ENCODE measurements at places on chromosomes 3 and 15. TPM values are rescaled to one million over a fixed set of nuclear protein-coding genes. Genes with fewer than 3 reads are reported as not detected.

- DNase-seq = no peak
Observed at GRCh38 chr15:38182900-38183299, 69.7 kb upstream of the SPRED1 start.

- DNase-seq = no peak
Observed at GRCh38 chr3:196603683-196604082, 35.2 kb downstream of the FBXO45 start.

DNA sequence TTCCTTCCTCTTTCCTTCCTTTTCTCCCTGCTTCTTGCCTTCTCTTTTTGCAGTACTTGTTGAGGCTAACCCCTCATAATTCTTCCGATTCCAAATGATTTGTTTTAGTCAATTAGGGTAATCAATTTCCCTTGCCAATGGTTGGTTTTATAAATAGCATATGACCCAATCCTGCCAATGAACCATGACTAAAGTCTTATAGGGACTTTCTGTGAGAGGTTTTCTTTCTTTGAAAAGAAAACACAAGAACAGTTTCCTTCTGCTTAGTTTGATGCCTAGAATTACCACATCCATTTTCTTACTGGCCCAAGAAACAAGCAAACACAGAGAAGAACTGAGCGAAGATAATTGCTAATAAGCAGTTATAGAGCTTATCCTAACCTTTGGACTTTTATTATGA, 292.5 kb upstream of the SATB1 start:
- no peak for DNase-seq

- DNase-seq = no peak
Observed at GRCh38 chr3:37256447-37256846, 82.1 kb upstream of the LRRFIP2 start.

GRCh38 chr3:172739462-172739861, 11.1 kb upstream of the ECT2 start:
- DNase-seq = no peak

DNA sequence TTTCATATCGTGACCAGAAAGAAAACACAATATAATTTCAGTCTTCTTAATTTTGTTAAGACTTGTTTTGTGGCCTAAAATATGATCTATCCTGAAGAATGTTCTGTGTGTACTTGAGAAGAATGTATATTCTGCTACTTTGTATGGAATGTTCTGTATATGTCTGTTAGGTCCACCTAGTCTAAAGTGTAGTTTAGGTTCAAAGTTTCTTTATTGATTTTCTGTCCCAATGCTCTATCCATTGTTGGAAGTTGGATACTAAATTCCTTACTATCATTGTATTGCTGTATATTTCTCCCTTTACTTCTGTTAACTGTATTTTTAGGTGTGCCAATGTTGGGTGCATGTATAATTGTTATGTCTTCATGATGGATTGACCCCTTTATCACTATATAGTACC, 21.2 kb downstream of the OR5AC2 start:
- no peak for DNase-seq

GRCh38 chr3:186691676-186692075, 25.5 kb upstream of the KNG1 start:
- DNase-seq = no peak

- no peak for DNase-seq
Observed at GRCh38 chr3:117921411-117921810, 1113.2 kb downstream of the IGSF11 start.

DNA sequence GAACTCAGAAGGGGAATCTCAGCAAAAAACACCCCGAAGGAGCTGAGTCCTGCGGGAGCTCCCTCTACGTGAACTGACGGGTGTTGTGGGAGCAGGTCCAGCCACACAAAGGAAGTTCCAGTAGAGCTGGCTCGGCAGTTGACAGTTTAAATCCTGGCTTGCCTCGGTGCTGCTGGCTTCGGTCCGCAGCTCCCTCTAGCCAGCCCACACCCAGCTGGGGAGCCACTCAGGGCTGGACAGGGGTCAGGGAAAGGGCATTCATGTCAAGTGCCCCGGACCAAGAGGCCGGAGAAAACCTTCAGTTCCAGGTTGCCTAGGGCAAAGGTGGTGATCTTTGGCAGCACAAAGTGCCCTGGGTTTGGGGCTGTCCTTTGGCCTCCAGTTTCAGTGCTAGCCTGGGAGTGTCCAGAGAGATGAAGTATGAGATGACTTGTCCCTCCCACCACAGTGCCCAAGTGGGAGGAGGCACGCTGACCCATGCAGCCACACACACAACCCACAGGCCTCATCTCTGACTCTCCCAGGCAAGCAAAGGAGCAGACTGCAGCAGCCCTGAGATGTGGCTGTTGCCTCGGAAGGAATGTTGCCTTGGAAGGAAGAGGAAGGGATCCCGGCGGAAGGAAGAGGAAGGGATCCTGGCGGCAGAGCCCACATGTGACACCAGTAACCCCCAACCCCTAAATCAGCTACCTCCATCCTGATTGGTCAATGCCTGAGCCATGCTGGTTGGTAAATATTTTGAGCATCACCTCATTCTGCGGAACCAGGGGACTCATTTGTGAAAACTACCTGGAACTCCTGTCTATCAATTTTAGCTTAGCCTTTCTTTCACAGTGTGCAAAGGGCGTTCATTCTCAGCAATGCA, 13.9 kb upstream of the ANPEP start:
- DNase-seq = no peak

DNA sequence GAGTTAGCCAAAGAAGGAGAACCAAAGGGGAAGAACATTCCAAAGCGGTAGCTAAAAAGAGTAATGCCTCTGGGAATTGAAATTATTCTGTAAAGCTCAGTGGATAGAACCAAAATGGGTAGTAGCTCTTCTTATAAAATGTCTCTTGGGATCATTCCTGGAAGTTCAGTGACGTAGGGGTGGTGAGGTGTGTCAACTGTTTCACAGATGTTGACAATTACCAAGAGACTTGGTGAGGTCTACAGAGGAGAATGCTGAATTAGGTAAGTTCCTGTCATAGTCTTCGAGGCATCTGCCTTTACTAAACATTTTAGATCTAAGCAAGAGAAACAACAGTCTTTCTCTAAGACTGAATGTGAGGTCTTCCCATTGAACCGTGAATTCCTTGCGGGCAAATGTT, 67.8 kb downstream of the TPRG1 start:
- DNase-seq = no peak

Gene CCRL2
- total RNA-seq = 15.8 TPM

DNA sequence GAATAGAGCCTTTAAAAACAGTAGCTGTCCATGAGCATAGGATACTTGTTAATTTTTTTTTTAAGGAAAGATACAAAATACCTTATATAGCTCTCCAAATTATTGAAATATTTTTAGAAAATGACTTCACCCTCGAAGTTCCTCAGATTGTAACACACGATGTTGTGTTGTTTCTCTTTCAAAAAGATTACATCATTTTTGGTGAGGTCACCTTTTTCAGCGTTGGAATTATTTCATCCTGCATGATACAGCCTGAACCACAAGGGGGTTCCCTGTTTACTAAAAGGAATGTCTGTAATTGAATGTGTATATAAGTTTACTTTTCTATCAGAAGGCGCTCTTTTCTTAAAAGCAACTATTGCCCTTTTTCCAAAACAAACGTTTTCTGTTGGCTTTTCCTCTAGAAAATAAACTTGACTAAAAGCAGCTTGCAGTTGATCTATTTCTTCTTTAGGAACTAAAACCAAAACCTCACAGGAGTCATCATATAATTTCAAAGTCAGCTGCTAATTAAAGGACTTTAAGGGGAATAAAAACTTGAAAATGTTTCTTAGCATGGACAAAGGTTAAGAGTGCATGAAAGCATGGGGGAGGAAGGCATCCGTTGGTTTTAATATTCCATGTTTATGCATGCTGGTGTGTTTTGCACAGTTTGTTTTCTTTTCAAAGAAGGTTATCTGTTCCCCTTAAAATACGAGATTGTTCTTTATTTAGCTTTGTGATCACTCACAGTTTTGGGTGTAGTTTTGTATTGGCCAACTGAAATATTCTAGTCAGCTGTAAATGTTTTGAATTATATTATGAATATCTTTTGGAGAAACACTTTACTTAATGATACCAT, 29.4 kb downstream of the LYSMD4 start:
- peak; percentile 94 for DNase-seq

- DNase-seq = no peak
Observed at GRCh38 chr3:66075281-66075680, 36.6 kb upstream of the MAGI1 start.

Gene SAXO2
- total RNA-seq = not detected

GRCh38 chr3:30289324-30289723, 317.1 kb upstream of the TGFBR2 start:
- peak; percentile 74 for DNase-seq

DNA sequence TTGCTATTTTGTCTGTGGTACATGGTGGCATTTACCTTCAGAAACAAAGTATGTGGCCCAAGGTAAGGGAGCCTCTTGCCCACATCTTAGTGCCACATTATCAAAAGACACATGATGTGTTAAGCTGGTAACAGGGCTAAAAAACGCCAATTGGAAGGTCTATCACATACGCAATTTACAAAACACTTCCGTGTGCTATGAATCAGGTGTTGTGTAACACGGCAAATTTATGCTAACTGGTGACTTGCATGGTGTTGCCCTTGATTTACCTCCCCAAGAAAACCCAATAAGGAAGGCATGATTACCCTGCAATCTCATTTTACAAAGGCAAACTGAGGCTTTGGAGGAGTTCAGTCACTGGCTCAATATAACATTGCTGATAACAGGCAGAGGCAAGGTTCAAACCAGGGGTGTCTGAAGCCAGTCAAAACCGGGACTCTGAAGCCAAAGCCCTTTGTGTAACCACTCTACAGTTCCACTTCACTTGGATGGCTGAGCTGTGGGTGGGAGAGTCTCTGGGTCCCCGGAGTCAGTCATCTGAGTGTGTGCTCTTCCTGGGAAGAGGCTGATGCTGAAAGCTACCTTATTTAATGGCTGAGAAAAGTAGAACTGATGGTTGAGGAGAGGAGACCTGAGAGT, 103.9 kb upstream of the BCL6 start:
- DNase-seq = no peak

GRCh38 chr15:42036112-42036905, 15.5 kb upstream of the PLA2G4E start:
- no peak for DNase-seq

Gene TLNRD1
- total RNA-seq = 60.2 TPM

DNA sequence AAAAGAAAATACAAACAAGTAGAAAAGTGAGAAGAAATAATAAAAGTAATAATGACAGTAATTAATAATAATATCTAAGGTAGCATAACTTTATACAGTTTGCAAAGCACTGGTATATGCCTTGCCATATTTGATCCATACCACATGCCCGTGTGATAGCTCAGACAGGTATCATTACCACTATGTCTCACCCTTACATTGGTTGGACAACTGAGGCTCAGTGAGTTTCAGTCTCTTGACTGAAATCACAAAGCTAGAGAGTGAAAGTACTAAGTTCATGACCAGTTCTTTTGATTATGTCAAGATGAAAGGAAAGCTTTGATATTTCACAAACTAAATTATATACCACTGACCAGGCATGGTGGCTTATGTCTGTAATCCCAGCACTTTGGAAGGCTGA, 408.9 kb downstream of the GAP43 start:
- DNase-seq = no peak

DNA sequence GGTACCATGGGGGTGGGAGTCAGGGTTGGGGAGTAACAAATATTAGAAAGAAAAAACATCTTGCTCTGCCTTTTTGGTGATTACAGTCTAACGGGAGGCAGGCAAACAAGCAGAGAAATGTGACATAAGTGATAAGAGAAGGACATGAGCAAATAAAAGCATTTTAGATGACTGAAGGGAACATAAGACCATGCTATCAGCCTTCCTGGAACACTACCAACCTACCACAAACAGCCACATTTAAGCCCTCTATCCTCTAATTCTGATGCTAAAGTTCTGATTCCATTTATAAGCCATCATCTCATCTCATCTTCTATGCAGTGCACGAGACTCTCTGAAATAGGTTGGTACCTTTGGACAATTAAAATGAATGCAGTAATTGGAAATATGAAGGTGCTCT, 243.4 kb upstream of the P2RY1 start:
- DNase-seq = no peak

Gene EFCC1
- total RNA-seq = 3.0 TPM

Gene PLA2G4D
- not detected for total RNA-seq

Gene GOLGA8S
- total RNA-seq = 0.06 TPM

GRCh38 chr3:142366434-142366833, 81.4 kb downstream of the XRN1 start:
- DNase-seq = no peak

Gene RTP1
- not detected for total RNA-seq

Gene PLCH1
- total RNA-seq = not detected

DNA sequence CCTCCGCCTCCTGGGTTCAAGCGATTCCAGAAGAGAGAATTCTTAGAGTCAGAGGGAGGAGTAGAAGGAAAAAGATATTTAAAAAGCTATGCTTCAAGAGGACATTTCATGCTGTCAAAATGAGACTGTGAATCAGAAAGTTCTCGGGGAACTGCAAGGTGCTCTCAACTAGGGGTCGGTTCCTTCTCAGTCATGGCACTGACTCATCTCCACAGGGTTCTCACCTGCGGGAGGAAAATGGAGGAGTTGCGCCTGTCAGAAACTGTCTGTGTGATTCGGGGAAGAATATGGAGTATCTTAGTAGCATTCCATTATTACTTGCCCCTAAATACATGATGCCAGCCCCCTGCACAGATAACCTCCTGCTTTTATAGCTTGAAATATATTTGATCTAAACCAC, 47.4 kb downstream of the APH1B start:
- DNase-seq = no peak

DNA sequence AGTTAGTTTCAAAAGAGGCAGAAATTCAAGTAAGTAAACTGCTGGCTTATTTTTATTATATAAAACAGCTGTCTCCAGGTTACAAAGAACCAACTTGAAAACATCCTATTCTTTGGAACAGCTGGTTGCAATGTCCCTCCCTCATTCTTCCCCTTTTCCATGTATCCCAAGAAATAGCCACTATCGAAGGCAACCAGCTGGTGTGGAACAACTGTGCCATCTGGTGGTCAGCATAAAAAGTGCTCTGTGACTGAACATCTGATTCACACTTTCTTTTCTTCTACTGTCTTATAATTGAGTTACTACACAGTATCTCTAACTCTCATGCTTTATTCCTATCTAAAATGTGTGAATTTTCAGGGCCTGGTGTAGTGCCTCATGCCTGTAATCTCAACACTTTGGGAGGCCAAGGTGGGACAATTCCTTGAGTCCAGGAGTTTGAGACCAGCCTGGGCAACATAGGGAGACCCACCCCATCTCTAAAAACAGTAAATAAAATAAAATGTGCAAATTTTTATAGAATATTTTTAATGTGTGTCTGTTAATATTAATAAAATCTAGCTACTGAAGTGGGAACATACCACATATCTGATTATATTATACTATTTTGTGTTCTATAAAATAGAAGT, 9.6 kb downstream of the OSBPL11 start:
- DNase-seq = peak; percentile 44

- DNase-seq = no peak
Observed at GRCh38 chr15:31160740-31161495, 59.4 kb upstream of the TRPM1 start.

GRCh38 chr3:58009749-58010535, 1.7 kb downstream of the FLNB start:
- DNase-seq = no peak

GRCh38 chr3:172334671-172335207, 113.5 kb downstream of the GHSR start:
- no peak for DNase-seq
